ENCODE measurements at places on chromosomes 1 and 21.

DNA sequence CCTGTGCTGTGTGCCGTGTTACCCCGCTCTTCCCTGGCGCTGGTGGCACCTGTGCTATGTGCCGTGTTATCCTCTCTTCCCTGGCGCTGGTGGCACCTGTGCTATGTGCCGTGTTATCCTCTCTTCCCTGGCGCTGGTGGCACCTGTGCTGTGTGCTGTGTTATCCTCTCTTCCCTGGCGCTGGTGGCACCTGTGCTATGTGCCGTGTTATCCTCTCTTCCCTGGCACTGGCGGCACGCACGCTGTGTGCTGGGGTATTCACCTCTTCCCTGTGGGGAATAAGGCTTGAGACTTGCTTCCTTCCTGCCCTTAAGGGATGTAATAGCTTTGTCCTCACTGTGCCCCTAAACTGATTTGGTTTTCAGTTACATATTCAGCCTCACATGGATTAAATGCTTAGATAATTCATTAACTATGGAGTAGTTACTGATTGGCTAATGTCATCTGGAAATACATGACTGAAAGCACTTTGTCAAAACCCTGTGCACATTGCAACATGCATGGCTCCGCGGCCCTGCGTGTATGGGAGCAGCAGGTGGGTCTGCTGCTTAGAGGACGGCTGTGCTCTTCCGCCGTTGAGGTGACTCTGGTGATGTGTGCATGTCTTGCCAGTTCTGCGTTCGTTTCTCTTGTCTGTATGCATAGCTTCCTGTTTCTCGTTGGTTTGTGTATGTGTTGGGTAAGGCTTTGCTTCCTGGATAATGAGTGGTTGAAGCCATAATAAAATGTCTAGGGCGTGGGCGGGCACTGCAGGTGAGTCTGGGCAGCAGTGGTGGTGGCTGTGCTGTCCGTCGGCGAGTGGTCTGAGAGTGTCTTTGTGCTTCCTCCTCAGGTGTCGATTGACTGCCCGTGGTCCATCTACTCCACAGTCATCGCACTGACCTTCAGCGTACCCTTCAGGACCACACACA lies 17.9 kb upstream of the PWP2 start:
- no peak for DNase-seq

DNA sequence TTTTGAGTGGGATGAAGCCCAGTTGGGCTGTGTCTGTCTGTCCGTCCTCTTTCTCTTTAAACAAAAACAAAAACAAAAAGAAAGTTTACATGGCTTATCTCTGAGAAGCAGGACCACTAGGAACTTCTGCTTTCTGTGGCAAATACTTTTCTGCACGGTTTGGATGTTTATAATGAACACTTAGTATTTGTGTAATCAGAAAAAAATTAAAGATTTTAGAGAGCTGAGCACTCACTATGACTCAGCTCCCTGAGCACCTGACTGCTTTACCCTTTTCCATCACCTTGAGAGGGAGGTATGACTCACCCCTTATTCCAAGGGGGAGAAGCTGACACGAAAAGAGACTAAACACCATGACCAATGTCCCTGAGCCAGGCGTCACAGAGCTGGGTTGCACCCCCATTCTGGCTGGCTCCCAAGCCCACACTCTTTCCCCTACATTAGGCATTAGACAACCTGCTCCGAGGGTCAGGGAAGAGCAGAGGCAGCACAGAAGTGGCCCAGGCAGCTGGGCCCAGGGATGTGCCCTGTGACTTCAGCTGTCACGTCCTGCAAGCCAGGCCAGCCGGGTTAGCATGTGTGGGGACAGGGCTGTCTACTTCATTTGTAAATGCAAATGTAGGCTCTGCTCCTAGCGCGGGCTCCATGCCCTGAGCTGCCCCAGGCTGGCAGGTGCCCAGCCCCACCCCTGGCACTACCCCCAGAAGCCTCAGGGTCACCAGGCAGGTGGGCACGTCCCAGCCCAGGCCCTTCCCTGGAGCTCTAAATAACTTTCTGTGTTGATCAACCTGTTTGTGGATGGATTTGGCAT lies 30.4 kb downstream of the RAP1GAP start:
- no peak for DNase-seq

DNA sequence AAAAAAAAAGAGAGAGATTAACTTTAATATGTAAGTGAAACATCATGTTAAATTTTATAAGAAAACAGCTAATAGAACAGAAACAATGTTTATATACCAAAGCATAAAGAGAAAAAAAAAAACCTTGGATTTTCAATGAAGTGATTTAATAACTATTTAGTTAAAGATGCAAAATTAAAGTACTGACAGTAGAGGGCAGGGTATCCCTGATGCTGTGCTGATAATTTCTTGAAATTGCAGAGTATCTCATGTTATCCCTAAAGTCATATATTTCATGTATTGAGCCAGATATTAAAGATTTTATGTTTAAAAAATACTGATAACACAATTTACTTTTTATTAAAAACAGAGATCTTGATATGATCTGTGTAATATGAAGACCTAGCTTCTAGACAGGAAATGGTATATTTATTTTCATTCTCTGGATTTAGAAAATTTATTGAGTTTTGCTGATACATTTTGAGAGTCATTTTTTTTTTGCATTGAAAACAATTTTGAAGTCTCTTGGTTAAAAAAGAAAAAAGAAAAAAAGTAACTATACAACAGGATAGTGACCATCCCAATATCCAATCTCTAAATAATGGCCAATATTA lies 273.2 kb downstream of the USP25 start:
- DNase-seq, result no peak

GRCh38 chr1:8122477-8123407 lies 96.6 kb upstream of the ERRFI1 start:
- DNase-seq, result no peak

DNA sequence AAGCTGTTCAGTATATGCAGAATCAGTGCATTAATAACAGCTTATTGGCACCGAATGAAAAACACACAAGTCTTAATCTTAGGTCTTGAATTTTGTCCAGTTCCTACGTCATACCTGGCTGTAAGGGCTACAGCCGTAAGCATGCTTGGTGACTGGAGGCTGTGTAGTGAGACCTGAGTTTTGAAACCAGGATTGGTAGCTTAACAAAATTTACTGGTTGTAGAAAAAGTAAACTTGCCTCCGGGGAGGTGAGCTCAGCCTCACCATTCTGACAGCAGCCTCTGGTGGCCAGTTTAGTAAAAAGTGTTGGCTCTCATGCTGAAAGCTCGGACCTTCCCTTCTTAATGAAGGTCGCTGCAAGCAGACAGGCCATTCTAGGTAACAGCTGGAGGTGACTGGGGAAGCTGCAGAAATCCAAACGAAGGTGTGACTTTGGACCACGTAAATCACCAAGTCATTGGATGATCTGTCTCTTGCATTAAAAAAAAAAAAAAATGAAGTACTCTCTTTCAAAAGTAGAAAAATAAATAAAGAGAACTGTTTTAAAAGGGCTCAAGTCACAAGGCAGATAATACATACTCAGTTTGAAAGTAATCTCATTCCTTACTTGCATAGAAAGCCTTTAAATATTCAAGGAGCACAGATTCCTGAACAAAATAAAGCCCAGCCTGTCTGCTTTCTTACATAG lies 48.9 kb downstream of the HLCS start:
- DNase-seq, result no peak

- DNase-seq, result no peak
Measured at GRCh38 chr21:36719614-36720013, 20.7 kb downstream of the SIM2 start.

DNA sequence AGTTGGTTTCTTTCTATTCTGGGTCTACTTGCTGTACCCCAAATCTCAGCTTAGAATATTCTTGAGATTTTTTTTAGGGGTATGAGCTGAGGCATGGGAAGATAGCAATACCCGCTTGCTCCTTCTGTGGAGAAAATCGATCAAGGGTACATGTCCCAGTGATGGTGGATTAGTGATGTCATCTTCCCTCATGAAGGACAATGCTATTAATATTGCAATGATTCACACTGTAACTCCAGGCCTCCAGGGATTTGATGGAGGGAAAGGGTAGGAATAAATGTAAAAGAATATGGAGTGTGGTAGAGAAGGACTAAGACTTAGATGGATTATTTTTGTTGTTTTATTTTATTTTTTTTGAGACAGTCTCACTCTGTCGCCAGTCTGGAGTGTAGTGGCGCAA lies 47.4 kb downstream of the XCL1 start:
- no peak for DNase-seq

GRCh38 chr1:35369922-35370671 lies 101.6 kb downstream of the ZMYM4 start:
- no peak for DNase-seq

- no peak for DNase-seq
Measured at GRCh38 chr1:12188115-12188514, 21.3 kb downstream of the TNFRSF1B start.

GRCh38 chr1:6914706-6915105 lies 129.5 kb downstream of the CAMTA1 start:
- DNase-seq, result peak; percentile 43

- no peak for DNase-seq
Measured at GRCh38 chr1:13812456-13813397, 112.7 kb downstream of the PRDM2 start.

GRCh38 chr1:206658264-206658980 lies 23.1 kb downstream of the DYRK3 start:
- DNase-seq, result no peak

GRCh38 chr1:198909973-198910372 lies 271.1 kb downstream of the PTPRC start:
- DNase-seq, result no peak

DNA sequence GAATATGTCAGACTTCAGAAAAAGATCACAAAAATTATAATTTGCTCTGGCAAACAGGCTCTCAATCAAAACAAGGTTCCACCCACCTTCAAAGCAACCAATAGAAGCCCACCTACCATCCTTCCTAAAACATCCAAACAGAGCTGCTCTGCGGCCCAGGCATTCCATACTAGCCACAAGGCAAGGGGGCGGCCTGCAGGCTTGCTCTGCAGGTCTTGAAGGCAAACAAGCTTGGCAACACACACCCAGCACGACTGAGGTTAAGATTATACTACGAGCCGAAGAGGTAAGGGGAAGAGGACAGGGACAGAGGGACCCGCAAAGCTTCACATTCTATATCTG lies 207.3 kb downstream of the SLC45A1 start:
- DNase-seq, result peak; percentile 24
